ENCODE measurements at places on chromosomes 11 and 22.

DNA sequence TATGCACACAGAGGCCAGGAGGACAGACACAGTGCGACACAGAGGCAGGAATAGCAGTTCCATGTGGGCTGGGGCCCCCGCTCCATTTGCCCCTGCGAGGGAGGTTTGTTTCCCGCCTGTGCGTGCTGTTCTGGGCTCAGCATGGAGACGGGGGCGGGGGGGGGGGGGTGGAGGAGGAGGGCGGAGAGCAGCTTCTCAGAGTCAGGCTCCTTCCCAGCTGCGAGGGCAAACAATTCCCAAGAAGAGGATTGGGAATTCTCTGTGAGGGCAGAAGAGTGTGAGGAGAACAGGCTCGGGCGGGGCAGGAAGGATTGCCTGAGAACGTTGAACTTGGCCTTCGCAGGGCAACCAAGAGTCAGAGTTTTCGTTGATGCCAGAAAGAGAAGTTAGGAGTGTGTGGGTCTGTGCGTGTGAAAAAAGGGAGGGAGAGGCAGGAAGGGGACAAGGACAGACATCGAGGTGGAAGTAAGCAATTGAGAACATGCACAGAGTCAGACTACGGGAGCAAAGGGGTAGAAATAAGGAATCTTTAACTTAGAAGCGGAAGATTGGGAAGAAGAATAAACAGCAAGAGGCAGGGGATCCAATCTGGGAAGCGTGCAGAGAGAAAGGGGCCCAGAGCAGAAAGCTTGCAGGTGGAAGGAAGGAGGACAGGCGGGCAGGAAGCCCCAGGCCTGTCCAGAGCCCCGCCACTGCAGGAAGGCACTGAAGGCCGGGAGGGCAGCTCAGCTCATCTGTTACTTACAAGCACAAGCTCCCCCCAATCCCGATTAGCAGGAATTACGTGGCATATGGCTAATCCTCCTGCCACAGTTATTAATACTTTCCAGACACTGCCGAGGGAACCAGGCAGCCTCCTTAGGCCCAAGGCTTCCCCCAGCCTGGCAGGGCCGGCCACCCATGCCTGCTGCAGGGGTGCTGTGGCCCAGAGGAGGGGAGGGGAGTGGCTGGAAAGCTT is 15.6 kb upstream of the JAM3 start:
- DNase-seq, result no peak

GRCh38 chr11:47461876-47462275 is 12.9 kb upstream of the RAPSN start:
- DNase-seq, result no peak

GRCh38 chr11:43116071-43116470 is 195.7 kb upstream of the API5 start:
- DNase-seq, result no peak

GRCh38 chr11:47641600-47642098 is 710 bp downstream of the MTCH2 start:
- peak; percentile 10 for DNase-seq

GRCh38 chr11:132464939-132465338 is 1067.4 kb downstream of the OPCML start:
- DNase-seq, result no peak

DNA sequence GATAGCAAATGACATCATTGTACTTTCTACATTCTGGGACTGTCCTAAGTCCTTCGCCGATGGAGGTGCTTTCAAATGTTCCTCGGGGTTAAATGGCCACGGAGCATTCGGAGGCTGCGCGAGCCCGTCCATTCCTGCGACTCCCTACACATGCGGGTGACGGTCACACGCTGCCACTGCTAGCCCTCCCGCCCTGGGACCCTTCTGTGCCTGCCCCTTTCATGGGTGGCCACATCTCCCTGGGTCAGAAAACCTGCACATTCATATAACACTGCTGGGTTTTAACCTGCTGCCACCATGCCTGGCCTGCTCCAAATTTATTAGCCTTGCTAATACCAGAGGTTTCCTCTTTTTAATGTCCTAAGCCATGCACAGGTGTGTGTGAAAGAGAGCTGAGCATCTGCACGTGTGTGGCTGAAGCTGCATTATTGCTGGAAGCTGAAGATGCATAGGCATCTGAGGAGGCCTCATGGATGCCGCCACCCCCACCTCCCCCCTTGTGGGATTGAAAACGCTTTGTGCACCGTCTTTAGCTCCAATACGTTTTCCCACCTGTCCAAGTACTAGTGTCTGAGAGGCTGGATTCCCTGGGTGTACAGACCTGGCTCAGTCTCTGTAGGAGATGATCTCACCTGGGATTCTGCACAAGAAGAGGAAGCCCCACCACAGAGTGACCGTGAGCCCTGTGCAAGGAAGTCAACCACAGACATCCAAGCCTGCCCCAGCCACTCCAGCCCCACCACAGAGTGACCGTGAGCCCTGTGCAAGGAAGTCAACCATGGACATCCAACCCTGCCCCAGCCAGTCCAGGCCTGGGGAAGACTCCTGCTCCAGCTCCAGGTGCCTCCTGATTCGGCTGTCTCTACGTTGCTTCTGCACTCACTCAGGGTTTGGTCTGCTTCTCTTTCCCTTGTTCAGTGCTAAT is 626.4 kb downstream of the BRD1 start:
- DNase-seq, result no peak

- DNase-seq, result no peak
Measured at GRCh38 chr11:108597736-108598355, 4.3 kb upstream of the EXPH5 start.

- DNase-seq, result no peak
Measured at GRCh38 chr11:23263466-23263865, 403.2 kb upstream of the CCDC179 start.

DNA sequence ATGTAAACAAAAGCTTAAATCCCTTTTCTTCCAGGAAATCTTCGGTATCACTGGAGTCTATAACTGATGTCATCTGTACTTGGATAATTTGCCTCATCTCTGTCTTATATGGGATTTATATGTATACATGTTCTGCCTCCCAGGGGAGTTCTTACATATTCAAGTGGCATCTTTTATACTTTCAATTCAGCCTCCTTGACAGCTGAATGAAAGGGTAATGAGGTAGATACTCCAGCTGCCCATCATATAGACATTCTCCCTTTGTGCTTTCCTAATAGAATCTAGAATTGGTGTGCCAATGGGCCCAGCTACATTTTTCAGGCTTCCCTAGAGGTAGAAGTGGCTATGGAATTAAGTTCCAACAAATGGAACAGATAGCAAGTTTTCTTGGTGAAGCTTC is 223.8 kb downstream of the LRRC4C start:
- DNase-seq, result no peak

DNA sequence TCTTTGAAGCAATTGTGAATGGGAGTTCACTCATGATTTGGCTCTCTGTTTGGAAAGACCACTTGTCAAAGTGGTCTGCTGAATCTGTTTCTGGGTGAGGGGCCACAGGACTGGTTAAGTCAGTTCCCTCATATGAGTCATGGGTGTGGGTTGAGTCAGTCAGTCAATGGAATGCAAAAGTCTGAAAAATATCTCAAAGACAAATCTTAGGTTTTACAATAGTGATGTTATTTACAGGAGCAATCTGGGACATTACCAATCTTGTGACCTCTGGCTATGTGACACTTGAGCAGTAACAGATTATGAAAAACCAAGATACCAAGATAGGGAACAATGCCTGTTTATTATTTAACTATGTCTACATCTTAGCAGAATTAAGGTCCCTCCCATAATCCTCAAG is 311.6 kb downstream of the AASDHPPT start:
- DNase-seq, result no peak

- no peak for DNase-seq
Measured at GRCh38 chr11:9550191-9550628, 23.3 kb upstream of the WEE1 start.

GRCh38 chr22:41976070-41976901 is 7.0 kb downstream of the SEPTIN3 start:
- DNase-seq, result no peak

DNA sequence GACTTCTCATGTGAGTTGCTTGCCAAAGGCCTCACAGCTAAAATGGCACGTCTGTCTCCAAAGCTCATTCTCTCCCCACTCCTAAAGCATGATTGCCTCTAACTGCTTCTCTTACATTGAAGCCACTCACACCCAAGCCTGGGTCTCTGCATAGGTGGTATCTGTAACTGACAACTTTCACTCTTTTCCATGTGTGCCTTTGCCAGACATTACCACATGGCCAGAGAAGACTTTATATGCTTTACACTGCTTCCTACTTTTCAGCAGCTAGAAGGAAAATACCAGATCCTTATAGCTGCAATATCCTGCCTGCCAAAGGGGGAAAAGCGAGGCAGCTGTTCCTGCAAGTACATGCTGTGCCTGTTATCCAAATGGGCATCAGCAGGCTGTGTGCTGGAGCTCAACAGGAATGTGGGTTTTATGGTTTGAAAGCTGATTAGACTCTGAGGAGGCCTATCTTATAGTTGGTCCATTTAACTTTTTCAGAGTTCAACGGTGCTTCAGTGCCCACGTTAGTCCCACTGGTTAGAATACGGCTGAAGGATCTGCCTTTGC is 547.1 kb downstream of the RAB38 start:
- no peak for DNase-seq

DNA sequence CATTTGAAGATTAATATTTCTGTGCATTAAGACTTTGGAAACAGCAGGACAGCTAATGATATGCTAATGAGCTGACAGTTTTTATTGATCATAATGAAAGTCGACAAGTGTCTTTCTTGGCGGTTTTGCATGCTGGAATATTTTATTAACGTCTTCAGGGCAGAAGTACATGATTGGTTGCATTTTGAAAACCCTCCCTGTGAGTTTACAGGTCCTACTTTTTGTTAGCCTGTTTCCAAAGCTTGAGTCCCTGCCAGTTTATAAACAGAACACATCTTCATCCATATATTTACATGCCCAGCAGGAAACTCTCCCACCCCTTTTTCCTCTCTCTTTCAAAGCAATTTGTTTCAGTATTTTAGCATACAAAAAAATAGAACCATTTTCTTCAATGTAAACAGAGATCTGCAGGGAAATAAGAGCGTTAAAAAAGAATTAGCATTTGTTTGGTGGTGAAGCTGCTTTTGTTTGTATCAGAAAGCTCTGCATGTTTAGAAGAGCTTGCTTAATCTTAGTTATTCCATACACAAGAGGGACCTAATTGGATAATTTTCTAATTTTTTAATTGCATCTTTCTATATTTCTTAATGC is 243.6 kb downstream of the NELL1 start:
- DNase-seq, result no peak

- no peak for DNase-seq
Measured at GRCh38 chr11:123976770-123977560, 616 bp downstream of the OR10S1 start.

- no peak for DNase-seq
Measured at GRCh38 chr22:28111501-28112189, 192.6 kb upstream of the PITPNB start.

- no peak for DNase-seq
Measured at GRCh38 chr11:117200813-117201657, 1.9 kb downstream of the TAGLN start.

- no peak for DNase-seq
Measured at GRCh38 chr11:64757549-64758329, 2.0 kb downstream of the PYGM start.

GRCh38 chr11:113531575-113532451 is 56.6 kb upstream of the DRD2 start:
- DNase-seq, result no peak

DNA sequence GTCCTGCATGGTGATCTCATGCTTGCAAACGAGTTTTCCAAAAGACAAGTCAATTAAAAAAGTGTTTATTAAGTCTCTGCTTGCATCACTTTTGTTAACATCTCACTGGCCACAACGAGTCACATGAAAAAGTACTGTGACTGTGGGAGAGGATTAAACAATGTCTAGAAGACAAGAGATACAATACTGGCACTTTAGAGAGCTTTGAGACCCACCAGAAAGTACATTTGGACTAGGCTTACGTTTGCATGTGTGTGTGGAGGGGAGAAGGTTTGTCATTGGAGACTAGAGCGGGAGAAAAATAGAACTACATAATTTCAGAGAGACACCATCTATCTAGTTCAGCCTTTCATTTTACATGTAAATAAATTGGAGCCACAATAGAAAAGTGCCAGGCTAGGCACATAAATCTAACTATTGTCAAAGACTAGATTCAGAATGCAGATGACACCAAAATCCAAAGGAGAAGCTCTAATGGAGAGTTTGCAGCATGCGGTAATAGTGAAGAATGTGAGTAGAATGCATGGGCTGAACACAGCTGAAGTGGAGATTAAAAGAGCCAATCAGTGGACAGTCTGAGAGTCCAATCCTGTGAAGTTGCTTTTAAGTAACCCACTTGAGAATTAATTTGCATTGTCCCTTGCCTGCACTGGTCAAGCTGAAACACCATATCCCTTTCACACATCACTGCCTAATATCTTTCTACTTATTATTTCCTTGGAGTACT is 977.4 kb upstream of the FAT3 start:
- no peak for DNase-seq

DNA sequence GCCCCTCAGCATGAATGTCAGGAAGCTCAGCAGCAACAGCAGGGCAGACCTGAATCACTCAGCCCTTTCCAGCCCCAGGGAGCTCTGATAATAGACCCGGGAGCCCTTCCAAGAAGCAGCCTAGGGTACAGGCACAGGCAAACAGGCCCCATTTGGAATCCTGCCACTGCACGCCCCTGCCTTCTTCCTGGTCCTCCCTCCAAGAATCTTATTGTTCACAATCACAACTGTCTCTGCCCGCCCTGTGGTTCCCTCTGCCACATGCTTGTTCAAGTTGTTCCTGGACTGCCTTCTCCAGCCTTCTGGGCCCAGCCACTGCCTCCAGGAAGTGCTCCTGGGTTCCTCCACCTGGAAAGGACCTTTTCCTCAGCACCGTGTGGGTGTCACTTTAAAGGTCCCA is 54.6 kb downstream of the LRRC32 start:
- DNase-seq, result no peak

GRCh38 chr11:32510039-32510438 is 73.6 kb upstream of the EIF3M start:
- no peak for DNase-seq

GRCh38 chr11:76243193-76243956 is 37.1 kb upstream of the WNT11 start:
- DNase-seq, result no peak

- DNase-seq, result peak; percentile 79
Measured at GRCh38 chr22:50498322-50498890, 9.1 kb downstream of the LMF2 start.

- DNase-seq, result no peak
Measured at GRCh38 chr11:57498540-57498939, 17.0 kb downstream of the SLC43A1 start.

DNA sequence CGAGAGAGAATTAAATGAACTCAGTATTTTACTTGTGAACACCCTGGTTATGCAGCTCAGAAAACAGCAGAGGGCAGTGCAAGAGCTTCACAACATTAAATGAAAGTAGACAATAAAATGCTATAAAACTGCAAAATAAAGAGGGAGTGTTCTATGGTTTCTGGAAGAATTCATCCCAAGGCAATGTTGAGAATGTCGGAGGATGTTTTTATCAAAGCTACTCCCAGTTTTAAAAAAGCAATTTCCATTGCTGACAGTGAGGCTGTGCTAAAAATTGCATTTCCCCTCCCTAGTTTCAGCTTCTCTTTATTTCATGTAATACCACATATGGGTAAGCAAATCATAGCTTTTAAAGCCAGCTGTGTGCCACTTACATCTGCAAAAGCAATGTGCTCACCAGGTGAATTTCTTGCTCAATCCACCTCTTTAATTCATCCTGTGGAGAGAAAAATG is 296.8 kb downstream of the RAB38 start:
- DNase-seq, result no peak
